ENCODE measurements at places on chromosomes 11 and 22.

DNA sequence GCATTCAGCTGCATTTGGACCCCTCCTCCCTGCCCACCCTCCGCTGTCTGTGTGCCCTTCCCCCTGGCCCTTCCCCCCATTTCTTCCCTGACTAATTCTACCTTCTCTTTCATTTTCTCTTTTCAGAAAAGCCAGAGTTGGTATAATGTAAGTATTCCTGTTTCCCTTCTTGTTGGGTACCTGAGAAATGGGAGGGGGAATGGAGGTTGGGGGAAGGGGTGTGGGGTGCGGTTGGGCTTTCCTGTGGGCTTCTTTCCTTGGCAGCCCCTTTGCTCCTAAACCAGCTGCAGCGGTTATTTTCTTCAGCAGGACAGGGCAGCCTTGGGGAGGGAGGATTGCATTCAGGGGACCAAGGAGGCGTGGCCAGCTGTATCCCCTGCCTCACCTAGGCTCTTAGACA is 70.2 kb downstream of the SCN3B start:
- DNase-seq, result no peak

- DNase-seq, result no peak
These were observed 8.7 kb downstream of the PRDM11 start for GRCh38 chr11:45155058-45155551.

GRCh38 chr11:5992604-5993251 is 5.9 kb upstream of the OR52L1 start:
- DNase-seq, result no peak

- no peak for DNase-seq
These were observed 17.0 kb upstream of the KCNJ11 start for GRCh38 chr11:17405232-17406005.

DNA sequence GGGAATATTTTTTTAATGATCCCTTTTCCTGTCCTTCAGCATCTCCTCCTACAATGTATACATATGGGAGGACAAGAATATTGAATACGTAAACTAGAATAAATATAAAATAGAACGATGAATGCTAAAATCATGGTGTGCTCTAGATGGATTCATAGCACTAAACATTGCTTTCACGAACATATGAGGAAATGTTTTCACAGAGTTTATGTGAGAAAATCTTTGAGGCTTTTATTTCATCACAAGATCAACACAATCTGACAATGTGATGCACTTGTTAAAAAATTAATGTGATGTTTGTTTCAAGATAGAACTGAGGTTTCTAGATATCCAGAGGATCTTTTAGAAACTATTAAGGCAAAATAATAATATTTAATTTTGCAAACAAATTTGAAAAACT is 3.0 kb downstream of the CARD16 start:
- DNase-seq, result no peak

GRCh38 chr11:133927690-133928627 is 28.8 kb downstream of the IGSF9B start:
- DNase-seq, result peak; percentile 77

GRCh38 chr11:14445542-14446530 is 53.8 kb downstream of the COPB1 start:
- DNase-seq, result no peak

- DNase-seq, result no peak
These were observed 8.7 kb upstream of the TOP3B start for GRCh38 chr22:21991304-21991596.

DNA sequence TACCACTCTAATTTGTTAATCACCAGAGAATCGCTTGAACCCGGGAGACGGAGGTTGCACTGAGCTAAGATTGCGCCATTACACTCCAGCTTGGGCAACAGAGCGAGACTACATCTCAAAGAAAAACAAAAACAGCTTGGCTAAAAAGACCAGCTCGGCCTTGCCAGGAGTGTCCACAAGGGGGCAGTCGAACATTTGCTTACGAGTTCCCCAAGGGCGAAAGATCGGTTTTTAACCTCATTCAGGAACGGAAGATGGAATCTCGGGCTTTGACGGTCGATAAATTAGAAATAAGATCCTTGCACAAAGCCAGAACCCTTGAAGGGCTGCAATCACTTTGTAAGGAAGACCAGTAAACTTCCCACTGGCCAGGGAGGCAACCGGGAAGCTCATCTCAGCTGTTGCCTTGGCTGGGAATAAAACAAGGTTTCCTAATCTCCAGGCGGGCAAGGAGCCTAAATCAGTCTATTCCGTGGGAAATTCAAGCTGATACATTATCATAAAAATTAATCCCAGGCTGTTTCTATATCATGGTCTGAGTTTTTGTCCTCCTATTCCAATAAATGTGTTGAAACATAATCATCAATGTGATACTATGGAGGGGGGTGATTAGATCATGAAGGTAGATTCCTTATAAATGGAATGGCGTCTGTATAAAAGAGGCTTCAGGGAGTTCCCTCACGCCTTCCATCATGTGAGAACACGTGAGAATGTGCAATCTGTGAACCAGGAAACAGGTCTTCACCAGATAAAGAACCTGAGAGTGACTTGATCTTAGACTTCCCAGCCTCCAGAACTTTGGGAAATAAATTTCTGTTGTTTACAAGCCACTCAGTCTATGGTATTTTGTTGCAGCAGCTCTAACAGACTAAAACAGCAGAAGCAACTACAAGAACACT is 14.9 kb upstream of the SLC29A2 start:
- DNase-seq, result peak; percentile 80

- no peak for DNase-seq
These were observed 838 bp downstream of the BCL9L start for GRCh38 chr11:118924591-118925585.

DNA sequence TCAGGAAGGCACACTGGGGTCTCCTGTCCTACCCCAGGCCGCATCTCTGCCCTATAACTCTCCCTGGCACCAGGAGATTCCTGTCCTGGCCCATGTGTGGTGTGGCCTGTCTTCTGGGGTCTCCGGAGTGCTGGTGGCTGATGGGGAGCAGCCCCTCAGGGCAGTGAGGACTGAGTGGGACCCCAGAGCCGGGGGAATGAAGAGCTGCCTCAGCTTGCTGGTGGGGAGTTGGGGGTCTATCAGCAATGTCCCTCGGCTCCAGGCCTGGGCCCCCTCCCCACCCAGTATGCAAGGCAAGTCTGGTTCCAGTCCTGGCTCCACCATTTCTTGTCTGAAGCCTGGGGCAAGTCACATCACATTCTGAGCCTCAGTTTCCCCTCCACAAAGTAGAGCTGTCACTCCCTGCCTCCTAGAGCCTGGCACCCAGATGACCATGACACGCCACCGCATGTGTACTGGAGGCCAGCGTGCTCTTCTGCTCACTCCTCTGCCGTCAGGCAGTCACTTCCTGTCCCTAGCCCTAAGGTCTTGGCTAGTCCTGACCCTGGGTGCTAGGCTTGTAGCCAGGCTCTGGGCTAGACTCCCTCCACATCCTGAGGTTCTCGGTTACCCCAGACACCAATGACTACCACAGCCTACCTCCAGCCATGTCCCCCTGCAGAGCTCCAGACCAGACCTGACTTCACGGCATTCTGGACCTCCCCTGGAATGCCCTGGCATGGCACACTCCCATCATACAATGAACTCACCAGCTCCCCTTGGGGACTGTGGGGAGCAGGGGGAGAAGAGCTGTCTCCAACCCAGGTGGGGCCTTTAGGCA is 12.8 kb downstream of the ARAP1 start:
- DNase-seq, result no peak

DNA sequence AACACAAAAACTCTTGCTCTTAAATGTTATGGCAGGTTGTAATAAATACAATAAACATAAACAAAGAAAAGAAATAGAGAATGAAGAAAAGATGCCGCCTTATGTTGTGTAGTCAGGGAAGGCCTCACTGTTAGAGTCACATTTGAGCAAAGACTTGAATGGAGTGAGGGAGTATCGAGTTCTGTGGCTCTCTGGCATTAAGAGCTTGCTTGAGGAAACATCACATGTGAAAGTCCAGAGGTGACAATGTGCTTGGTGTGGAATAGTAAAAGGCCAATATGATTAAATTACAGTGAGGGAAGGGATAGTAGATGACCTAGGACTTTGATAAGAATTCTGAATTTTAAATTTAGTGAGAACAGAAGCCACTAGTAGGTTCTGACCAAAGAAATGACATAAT is 139.4 kb downstream of the ATG16L2 start:
- no peak for DNase-seq

DNA sequence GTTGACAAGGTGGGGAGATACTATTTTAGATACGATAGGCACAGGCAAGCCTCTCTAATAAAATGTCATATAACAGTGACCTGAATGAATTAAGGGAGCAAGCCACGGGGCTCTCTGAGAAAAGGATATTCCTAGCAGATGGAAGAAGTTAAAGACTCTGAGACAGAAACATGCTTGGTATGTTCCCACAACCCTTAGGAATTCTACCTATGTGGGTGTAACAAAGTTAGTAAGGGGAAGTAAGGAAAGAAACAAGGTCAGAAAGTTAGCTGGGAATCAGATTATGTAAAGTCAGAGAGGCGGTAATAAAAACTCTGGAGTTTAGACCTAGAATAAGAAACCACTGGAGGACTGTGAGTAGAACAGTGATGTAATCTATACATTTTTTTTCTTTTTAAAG is 59.7 kb upstream of the GDPD4 start:
- no peak for DNase-seq

DNA sequence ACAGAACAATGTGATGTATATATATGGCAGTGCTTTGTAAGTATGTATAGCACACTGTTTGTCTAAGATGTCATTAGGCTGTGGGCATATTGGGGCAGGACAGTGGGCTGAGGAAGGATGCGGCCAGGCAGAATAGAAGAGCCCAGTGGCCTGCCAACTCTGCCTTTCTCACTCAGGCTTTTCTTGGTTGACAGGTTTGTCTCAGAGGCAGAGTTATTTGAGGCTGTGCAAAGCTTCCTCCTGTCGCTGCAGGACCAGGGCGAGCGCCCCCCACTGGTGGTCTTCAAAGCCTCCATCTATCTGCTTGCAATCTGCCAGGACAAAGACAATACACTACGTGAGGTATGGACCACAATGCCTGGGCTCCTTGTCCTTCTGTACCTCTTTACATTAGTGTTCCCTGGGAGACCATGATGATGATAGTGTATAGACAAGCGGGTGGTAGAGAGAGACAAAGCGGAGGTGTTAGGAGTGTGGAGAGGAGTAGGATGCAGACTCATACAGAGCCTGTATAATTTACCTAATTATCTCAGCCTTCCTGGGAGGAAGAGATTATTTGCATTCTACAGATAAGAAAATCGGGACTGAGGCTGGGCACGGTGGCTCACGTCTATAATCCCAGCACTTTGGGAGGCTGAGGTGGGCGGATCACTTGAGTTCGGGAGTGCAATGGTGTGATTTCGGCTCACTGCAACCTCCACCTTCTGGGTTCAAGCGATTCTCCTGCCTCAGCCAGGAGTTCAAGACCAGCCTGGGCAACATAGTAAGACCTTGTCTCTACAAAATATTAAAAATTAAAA is 37.3 kb upstream of the CCDC134 start:
- DNase-seq, result no peak

GRCh38 chr11:57527056-57527631 is 3.4 kb downstream of the TIMM10 start:
- DNase-seq, result peak; percentile 62

DNA sequence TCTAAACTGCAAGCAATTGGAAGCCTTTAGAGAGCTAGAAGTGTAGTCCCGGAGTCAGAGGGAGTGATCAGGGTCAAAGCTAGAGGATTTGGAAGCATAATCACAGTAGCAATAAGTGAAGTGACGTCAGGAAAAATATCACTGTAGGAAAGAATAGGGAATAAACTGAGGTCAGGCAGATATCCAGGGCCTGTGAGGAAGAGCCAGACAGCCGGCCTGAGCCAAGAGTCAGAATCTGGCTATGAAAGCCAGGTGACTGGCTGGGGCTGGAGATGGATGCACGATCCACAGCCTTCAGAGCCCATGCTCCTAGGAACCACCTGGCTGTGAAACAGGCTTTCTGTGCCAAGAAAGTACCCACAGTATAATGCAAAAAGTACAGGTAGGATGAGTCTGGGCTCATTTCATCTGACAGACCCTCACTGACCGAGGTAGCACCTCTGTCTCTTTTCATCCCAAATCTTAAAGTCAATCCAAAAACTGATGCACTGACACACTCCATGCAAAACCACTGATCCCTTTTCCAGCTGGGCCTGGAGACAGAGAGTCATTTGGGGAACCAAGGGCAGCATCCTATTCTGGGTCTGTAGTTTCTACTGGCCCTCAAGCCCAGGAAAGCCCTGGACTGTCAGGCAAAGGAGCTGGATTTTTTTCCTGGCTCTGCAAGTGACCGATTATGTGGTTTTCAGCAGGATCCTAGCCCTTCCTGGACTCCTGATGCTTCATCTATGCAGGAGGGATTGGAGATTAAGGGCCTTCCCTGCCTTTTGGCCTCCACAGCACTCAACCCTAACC is 21.3 kb downstream of the TRIM66 start:
- DNase-seq, result no peak
